ENCODE measurements at places on chromosomes 1 and 21. TPM values are rescaled to one million over a fixed set of nuclear protein-coding genes. Genes with fewer than 3 reads are reported as not detected.

PRKAA2 gene
- total RNA-seq: 4.0 TPM

S100A16 gene
- total RNA-seq: 726 TPM

DNA sequence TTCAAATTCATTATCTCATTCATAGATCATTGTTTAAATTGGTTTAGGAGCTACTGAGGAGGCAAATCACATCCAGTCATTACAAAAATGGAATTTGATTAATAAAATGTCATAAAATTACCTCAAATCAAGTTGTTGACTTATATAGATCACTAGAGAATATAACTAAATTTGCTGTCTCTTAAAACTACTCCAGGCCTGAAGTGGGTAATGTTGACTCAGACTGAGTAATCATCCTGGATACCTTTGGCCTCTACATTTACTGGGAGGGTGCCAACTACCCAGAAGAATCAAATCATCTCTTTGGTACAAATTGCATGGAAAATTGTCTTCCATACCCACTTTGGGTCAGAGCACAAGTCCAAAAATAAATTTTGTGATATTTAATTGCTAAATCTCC, 191.2 kb upstream of the GREM2 start:
- peak; percentile 89 for DNase-seq

DNA sequence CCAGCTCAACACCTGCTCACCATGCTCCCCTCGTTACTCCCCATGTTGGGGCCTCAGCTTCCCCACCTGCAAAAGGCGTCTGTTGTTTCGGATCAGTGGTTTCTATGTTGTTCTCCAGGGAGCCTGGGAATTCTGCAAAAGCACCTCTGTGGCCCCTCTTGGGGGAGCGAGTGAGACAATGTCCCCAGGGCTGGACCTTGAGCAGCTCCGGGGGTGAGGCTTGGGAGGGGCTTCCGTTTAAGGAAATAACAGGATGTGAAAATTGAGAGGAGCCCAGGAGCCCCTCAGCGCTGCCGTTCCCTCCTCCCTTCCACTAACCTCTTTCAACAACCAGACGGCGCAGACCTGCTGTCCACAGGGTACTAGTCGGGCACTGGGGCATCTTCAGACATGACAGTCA, 98.5 kb upstream of the IFFO2 start:
- DNase-seq: no peak

Measured in A172 (cell line).